Thoracic aorta (tissue), 2 donors: ENCODE measurements at places on chromosomes 1 and 21. TPM values are rescaled to one million over a fixed set of nuclear protein-coding genes. Genes with fewer than 3 reads are reported as not detected.

- DNase-seq, result no peak
- no peaks in the 10 kb centered on the region for H3K4me1 ChIP-seq
- H3K27ac ChIP-seq, result no peak overlapping the region
- no peaks in the 10 kb centered on the region for H3K36me3 ChIP-seq
These were observed 195.0 kb upstream of the OLFM3 start for GRCh38 chr1:102191723-102192122.

Gene UBIAD1
- total RNA-seq, result 13.1 TPM

GRCh38 chr1:235102993-235103411 is 25.6 kb downstream of the TOMM20 start:
- H3K4me3 ChIP-seq, result no peak overlapping the region
- H3K27me3 ChIP-seq, result no peaks in the 10 kb centered on the region
- no peaks in the 10 kb centered on the region for H3K36me3 ChIP-seq
- H3K27ac ChIP-seq, result no peak overlapping the region
- no peak for DNase-seq

Gene SAMD11
- 18.8 TPM for total RNA-seq

Gene PER3
- total RNA-seq, result 19.8 TPM

Gene NLRP3
- 8.9 TPM for total RNA-seq

GRCh38 chr1:200894712-200895442 is at the start of gene INAVA:
INAVA (plus strand) TSS chr1:200894900; CDS start chr1:200898401, 3,501 bp downstream.
- H3K27ac ChIP-seq, result no peak within 1 kb of the TSS
- H3K4me1 ChIP-seq, result peaks cover 16% of the 10 kb centered on the region
- H3K36me3 ChIP-seq, result no peaks in the 10 kb centered on the region
- H3K4me3 ChIP-seq, result no peak within 1 kb of the TSS

Gene TMEM9
- 30.0 TPM for total RNA-seq

DNA sequence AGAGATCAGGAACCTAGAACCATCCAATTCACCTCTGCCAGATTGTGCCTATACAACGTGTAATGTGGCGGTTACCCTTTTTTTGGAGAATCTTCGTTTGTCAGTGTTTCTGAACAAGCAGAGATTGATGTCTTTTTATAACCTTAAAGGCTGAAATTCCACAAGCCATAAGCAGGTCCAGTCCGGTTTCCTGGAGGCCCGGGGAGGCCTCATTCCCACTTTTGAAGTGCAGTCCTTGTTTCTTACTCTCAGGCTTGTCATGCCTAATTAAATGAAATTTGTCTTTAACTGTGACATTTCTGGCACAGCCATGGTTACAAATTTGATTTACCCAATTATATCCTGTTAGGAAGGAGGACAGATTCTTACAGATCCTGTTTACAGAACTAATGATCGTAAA is 27.8 kb downstream of the ZNF362 start:
- H3K27ac ChIP-seq, result no peak overlapping the region
- H3K4me1 ChIP-seq, result peaks cover 35% of the 10 kb centered on the region
- H3K27me3 ChIP-seq, result no peaks in the 10 kb centered on the region
- DNase-seq, result no peak
- peaks cover 33% of the 10 kb centered on the region for H3K36me3 ChIP-seq

DNA sequence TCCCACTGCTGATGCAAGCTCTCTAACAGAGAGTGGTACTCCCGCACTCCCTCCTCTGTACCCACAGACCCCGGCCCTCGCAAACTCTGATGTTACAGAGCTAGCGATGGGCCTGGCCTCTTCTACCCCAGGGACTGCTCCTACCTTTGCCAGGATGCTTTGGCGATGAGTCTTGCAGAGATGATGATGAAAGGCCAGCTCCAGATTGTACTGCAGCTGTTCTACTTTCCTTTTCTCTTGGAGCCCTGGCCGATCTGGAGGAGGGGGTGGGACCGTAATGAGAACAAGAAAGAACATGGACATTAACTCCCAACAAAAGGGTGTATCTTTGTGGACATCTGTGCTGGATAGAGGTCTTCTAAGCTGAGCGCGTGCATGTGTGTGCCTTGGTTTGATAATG is 6.0 kb upstream of the LINGO4 start:
- H3K27me3 ChIP-seq, result no peaks in the 10 kb centered on the region
- H3K36me3 ChIP-seq, result no peaks in the 10 kb centered on the region
- H3K4me3 ChIP-seq, result no peak overlapping the region
- no peaks in the 10 kb centered on the region for H3K4me1 ChIP-seq
- H3K27ac ChIP-seq, result no peak overlapping the region

- no peaks in the 10 kb centered on the region for H3K4me1 ChIP-seq
- no peak overlapping the region for H3K27ac ChIP-seq
- H3K36me3 ChIP-seq, result peaks cover 40% of the 10 kb centered on the region
These were observed 34.3 kb downstream of the XKR8 start for GRCh38 chr1:27994060-27994459.

Gene ZNF436
- total RNA-seq, result 17.6 TPM

Gene PLEKHG5
- total RNA-seq, result 32.9 TPM

- peaks cover 36% of the 10 kb centered on the region for H3K4me1 ChIP-seq
- H3K27me3 ChIP-seq, result no peaks in the 10 kb centered on the region
- no peaks in the 10 kb centered on the region for H3K36me3 ChIP-seq
- no peak overlapping the region for H3K4me3 ChIP-seq
- no peak overlapping the region for H3K27ac ChIP-seq
- DNase-seq, result no peak
These were observed 27.9 kb downstream of the GNB1 start for GRCh38 chr1:1862905-1863547.
